ENCODE measurements at places on chromosomes 12 and 14. TPM values are rescaled to one million over a fixed set of nuclear protein-coding genes. Genes with fewer than 3 reads are reported as not detected.

The GPRC5D gene
- total RNA-seq, result not detected

DNA sequence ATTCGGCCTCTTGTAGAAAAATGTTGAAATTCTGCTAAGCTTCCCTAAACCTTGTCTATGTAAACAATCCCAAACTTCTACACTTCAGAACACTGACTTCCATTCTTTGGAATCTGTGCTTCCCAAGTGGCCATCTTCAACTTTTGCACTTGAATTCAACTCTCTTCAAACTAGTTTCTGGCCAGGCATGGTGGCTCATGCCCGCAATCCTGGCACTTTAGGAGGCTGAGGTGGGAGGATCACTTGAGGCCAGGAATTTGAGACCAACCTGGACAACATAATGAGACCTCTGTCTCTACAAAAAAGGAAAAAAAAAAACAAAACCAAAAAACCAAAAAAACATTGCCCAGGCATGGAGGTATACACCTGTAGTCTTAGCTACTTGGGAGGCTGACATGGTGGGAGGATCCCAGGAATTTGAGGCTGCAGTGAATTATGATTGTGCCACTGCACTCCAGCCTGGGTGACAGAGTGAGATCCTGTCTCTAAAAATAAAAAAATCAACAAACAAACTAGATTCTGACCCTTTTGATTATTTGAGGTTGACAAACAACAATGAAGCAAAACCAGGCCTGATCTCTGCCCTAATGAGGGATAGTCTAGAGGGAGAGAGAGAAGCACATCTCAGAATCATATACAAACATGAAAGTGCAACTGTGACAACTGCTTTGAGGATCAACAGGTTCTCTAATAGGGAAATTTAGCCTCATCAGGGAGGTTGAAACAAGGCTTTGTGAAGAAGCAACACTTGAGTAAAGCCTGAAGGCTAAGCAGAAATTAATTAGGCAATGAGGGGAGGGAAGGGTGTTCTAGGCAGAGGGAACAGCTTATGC is 11.6 kb upstream of the C12orf75 start:
- no peak for DNase-seq

GRCh38 chr12:100279607-100280244 is 12.7 kb downstream of the SCYL2 start:
- DNase-seq, result no peak

The SOX5 gene
- total RNA-seq, result 12.8 TPM

DNA sequence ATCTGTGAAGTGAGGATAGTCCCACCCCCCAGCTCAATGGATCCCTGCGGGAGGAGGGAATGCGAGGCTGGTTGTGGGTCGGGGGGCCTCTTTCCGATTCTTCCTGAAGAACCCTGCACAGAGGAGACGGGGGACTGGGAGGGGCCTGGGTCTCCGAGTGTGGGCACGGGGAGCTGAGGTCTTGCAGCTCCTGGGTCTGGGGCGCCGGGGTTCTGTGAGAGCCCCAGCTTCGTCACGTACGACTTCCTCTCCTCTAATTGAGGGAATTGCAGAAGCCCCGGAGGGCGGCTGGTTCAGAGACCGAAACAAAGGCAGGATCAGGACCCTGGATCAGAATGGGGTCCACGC is 66.6 kb downstream of the DIO3 start:
- no peak for DNase-seq

DNA sequence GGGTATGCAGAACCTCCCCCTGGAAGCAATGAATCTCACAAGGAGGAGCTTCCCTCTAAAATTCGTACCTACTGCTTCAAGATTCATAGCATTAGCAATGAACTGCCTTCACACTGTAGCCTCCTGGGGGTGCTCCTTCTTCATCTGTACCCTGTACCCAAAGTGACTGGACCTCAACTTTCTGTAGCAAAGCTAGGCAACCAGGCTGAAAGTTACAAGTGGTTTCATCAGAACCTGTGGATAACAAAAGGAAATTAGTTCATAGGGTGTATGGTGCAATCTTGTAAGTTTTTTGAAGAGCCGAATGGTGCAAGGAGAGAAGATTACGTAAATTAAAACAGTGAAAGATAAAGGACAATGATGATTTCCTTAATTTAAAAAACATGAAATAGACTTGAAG is 1541.7 kb upstream of the FLRT2 start:
- DNase-seq, result peak; percentile 7

GRCh38 chr14:97022741-97023140 is 225.6 kb downstream of the VRK1 start:
- DNase-seq, result no peak

The TAMALIN gene
- 7.3 TPM for total RNA-seq

Measured in fibroblast of the aortic adventitia (primary cell).